Left lung (tissue), 14 donors: ENCODE measurements at places on chromosomes 11 and 22. TPM values are rescaled to one million over a fixed set of nuclear protein-coding genes. Genes with fewer than 3 reads are reported as not detected.
A peak's percentile ranks its signal among the peaks of the same experiment; 100 is the strongest.

DNA sequence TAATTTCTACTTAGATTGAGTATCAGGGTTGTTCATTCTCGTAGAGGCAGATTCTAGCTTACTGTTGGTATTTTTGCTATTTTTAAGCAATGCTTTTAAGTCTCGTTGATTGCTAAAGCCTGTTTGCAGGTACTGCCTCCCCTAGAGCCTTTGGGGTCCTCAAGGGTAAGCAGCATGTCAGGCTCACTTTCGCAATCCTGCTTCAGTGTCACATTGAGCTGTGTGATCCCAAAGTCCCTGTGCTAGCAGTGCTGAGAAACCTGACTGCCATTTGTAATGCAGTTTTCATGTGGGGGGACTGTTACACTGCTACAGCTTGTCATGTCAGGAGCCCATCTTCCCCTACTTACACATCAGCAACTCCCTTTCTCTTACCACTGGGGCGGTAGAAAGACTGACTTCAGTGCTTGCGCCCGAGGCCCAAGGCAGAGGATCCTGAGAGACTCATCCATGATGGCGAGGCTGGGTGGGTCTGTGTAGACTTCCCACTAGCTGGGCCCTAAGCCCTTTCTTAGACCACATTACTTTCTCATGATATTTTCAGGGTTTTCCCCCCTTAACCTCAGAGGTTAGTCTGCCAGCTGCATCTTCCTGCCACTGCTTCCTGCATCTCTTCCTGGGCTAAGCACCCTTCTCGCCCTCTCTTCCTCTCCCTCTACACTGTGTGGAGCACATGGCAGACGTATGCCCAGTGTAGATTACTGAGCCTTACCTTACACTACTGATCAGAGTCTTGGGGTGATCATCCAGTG lies 40.8 kb upstream of the ST14 start:
- no peak for DNase-seq

GRCh38 chr11:83663446-83663845 lies 377.3 kb upstream of the CCDC90B start:
- no peak for DNase-seq

GRCh38 chr11:29009426-29009825 lies 901.2 kb downstream of the METTL15 start:
- no peak for DNase-seq

GRCh38 chr11:11076879-11077278 lies 219.0 kb upstream of the ZBED5 start:
- no peak for DNase-seq

- no peak for DNase-seq
Measured at GRCh38 chr11:27847496-27847895, 147.2 kb upstream of the BDNF start.

- no peak for DNase-seq
Measured at GRCh38 chr11:124518989-124519451, 24.4 kb downstream of the OR8B12 start.

GRCh38 chr11:128151338-128151737 lies 436.0 kb downstream of the ETS1 start:
- no peak for DNase-seq

- DNase-seq: peak; percentile 52
Measured at GRCh38 chr11:94794287-94795168, 26.4 kb downstream of the AMOTL1 start.

GRCh38 chr11:60504219-60504905 lies 10.8 kb upstream of the MS4A13 start:
- no peak for DNase-seq

- no peak for DNase-seq
Measured at GRCh38 chr11:33452836-33453624, 195.8 kb downstream of the HIPK3 start.

- no peak for DNase-seq
Measured at GRCh38 chr11:63909591-63910506, 7.1 kb downstream of the RCOR2 start.

GRCh38 chr11:62888406-62888805 lies 7.7 kb downstream of the SLC3A2 start:
- no peak for DNase-seq

- no peak for DNase-seq
Measured at GRCh38 chr11:62707277-62707861, at the start of the genes BSCL2 and GNG3. BSCL2 (minus strand) TSS chr11:62707424; CDS start chr11:62707195, 229 bp downstream. GNG3 (plus strand) TSS chr11:62707676; CDS start chr11:62708296, 620 bp downstream.

DNA sequence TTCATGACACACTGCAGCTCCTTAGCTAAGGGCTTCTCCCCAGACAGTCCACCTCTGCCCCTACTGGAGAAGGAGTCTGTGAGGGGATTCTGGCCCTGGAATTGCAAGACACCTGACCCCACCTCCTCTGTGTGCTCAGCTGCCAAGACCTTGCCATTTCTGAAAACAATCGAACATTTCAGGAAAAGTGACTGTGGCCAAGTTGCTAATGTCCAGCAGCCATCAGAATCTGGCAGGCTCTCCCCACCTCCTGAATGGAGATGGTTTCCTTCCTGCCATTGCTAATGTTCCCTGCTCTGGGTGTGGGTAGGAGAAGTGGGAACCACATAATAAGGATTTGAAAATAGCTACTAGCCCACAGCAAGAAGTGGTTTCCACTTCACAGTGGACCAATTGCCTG lies 127.2 kb upstream of the ALX4 start:
- no peak for DNase-seq

DNA sequence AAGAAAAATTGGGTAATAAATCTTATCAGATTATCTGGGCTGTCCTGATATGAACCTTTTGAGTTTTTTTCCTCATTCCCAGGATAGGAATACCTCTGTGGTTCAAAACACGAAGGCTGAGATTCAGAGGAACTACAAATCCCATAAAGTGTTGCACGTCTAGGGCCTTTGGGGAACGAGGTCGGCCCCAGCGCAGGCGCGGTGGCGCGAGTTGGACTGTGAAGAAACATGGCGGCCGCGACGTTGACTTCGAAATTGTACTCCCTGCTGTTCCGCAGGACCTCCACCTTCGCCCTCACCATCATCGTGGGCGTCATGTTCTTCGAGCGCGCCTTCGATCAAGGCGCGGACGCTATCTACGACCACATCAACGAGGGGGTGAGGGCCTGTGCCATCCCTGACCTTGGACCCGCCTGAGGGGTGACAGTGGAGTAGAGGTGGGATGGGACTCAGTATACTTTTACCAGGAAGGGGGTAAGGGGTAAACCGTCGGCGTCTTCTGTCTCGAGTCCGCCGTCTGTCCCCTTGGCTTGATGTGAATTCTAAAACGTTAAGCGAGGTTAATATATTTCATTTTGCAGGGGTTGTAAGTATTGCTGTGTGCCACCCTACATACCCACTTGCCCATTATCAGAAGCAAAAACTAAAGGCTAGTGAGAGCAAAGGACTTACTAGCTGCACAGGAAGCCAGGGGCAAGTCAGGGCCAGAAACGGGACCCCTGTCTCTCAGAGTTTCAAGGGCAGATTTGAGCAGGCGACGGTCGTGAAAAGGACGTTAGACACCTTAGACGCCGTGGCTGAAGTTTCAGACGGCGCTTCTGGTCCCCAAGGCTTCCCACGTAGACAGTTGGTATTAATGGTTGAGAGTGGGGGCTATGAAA lies at the start of gene UQCR10:
Gene UQCR10 (plus strand): TSS at position 199 of the 881 bp plus-strand sequence. CDS start 30 bp downstream, at position 229.
- DNase-seq: peak; percentile 95

GRCh38 chr11:126265811-126266210 lies 2.9 kb downstream of the SRPRA start:
- no peak for DNase-seq

GRCh38 chr22:27994481-27995331 lies 75.7 kb upstream of the PITPNB start:
- DNase-seq: peak; percentile 27

GRCh38 chr11:129380413-129380812 lies 4.8 kb downstream of the BARX2 start:
- no peak for DNase-seq

GRCh38 chr11:13368041-13368446 lies 90.5 kb downstream of the BMAL1 start:
- no peak for DNase-seq

GRCh38 chr11:92347454-92347853 lies 122.8 kb downstream of the FAT3 start:
- DNase-seq: no peak

- no peak for DNase-seq
Measured at GRCh38 chr22:33658775-33659174, 261.5 kb downstream of the LARGE1 start.

DNA sequence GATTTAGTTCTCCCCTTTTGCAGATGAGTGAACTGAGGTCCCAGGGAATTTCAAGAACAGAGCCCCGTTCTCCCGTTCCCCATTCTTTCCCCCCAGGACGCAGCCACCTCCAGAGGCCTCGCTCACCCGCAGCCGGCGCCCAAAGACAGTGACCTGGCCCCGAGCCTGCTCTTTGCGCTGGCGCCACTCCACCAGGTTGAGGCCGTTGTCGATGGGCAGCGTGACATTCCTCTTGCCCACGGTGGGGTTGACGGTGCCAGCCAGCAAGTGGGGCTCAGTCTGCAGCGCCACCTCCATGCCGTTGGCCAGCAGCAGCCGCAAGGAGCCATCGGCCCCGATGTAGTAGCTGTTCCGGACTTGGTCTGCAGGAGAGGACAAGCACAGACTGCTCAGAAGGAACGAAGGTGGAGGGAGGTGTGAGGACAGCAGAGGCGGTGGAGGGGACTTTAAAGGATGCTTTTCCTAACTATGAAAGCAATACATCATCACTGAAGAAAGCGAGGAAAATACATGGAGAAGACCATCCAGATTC lies 101.4 kb upstream of the NARS2 start:
- no peak for DNase-seq

GRCh38 chr11:76578654-76579055 lies 91.9 kb downstream of the LRRC32 start:
- DNase-seq: no peak

DNA sequence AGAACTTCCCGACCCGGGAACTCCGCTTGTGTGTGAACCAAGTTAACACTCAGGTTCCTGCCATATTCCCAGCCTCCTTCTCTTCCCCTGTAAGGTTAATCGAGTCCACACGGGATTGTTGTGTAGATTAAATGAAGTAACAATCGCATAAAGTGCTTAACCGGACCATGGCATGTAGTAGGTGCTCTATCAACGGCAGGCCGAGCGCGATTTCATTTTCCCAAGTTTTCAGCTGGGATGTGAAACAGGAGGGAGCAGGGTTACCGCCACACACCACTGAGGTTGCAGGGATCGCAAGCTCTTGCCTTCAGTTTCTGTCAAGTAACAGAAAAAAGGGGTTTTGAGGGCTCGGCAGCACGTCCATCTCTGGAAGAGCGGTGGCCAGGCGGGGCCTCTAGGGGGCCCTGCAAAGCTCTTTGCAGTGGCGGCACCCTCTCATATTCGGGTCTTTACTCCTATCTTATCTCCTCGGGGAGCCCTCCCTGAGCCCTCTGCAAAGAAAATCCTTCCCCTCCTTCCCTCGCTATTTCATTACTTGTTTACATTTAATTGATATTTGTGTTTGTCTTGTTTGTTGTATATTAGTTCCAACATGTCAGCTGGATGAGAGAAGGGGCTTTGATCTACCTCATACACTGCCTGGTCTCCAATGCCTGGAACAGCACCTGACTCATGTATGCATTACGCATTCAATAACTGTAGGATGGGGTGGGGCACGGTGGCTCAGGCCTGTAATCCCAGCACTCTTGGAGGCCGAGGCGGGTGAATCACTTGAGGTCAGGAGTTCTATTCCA lies 816 bp upstream of the PLEKHA7 start:
- DNase-seq: no peak

DNA sequence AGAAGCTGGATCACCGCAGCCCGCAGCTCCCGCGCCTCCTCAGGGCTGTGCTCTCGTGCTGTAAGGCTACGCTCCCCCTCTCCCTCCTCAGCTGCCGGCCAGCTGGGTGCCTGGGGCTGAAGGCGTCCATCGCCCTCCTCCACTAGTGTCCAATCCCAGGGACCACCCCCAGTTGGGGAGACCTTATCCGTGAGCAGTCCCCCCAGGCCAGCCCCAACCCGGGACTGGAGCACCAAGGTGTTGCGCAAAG lies 1.2 kb downstream of the AP5B1 start:
- DNase-seq: no peak

DNA sequence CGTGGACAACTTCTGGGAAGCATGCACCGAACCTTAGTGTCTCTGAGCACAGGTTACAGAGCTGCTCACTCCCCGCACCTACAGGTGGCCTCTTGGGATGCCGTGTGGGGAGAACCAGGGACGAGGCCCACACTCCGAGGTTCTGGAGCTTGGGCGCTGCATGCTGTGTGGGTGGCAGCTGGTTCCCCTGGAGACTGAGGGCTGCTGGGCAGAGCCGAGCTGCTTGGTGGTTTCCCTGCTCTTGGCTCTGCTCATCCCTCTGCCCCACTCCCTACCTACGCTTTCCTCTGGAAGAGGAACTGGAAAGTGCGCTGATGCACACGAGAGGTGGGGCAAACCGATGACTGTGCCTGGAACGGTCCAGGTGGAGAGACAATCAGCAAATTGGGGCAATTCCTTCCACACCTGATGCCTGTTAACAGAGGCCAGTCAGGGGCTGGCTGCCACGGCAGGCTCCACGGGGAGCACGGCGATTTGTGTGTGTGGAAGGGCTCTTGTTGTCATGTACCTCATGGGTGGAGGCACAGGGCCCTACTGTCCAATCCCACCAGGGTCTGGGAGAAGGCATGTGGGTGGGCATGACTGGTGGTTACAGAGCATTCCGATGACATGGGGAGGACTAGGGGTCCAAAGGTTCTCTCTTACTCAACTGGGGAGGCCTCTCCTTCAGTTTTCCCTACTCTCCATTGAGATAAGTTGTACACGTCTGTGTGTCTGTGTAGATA lies 60.9 kb downstream of the ST14 start:
- DNase-seq: no peak

DNA sequence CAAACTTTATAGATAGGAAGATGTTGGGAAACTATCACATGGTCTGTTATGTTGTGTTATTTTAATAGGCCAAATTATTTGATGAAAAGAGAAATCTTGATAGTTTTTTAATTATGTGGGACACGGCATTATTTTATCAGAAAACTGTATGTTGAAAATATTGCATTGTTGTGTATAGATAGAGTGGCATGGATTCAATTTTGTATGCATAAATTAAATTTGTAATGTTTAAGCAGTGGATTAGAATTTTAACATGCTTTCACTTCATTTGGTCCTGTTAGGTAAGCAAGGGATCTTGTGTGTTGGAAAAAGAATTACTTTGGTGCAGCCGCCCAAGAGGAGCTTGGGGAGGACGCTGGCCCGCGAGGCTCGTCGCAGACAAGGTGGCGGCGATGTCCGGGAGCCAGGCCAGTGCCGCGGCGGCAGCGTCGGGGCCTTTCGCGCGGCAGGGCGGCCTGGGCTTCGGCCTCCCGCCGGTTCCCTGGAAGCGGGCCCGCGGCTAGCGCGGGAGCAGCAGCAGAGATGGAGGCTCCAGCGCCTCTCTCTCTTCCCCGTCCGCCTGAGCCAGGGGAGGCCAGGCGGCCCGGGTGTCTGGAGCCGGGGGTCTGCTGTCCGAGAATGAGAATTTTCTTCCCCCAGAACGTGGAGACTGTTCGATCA lies 82.7 kb downstream of the GGT1 start:
- DNase-seq: peak; percentile 77

The DCUN1D5 gene
- 32.6 TPM for polyA plus RNA-seq

The OR4A16 gene
- polyA plus RNA-seq: not detected

The RTN4R gene
- polyA plus RNA-seq: 6.9 TPM

The KRTAP5-1 gene
- polyA plus RNA-seq: not detected

The OR5B17 gene
- not detected for polyA plus RNA-seq

The DNAJB7 gene
- 0.93 TPM for polyA plus RNA-seq

The GGTLC3 gene
- 1.3 TPM for polyA plus RNA-seq

The GPR83 gene
- polyA plus RNA-seq: 0.41 TPM

The ACRV1 gene
- polyA plus RNA-seq: 0.85 TPM

The NRXN2 gene
- 6.8 TPM for polyA plus RNA-seq

The ALG8 gene
- polyA plus RNA-seq: 46.2 TPM

The IFITM10 gene
- polyA plus RNA-seq: 0.22 TPM

The DEFB131B gene
- polyA plus RNA-seq: 1.9 TPM

The SLC22A8 gene
- 0.21 TPM for polyA plus RNA-seq

The ABCC8 gene
- 7.3 TPM for polyA plus RNA-seq

The C11orf65 gene
- 1.1 TPM for polyA plus RNA-seq

The MS4A2 gene
- polyA plus RNA-seq: 0.07 TPM

The SHANK3 gene
- 20.1 TPM for polyA plus RNA-seq

The SLC22A6 gene
- 0.34 TPM for polyA plus RNA-seq
